ENCODE measurements at places on chromosomes 1 and 21.
A peak's percentile ranks its signal among the peaks of the same experiment; 100 is the strongest.

GRCh38 chr1:170017478-170017877 is 57.0 kb downstream of the KIFAP3 start:
- DNase-seq, result no peak

- peak; percentile 48 for DNase-seq
Observed at GRCh38 chr1:85577419-85578320, 2.9 kb upstream of the CCN1 start.

DNA sequence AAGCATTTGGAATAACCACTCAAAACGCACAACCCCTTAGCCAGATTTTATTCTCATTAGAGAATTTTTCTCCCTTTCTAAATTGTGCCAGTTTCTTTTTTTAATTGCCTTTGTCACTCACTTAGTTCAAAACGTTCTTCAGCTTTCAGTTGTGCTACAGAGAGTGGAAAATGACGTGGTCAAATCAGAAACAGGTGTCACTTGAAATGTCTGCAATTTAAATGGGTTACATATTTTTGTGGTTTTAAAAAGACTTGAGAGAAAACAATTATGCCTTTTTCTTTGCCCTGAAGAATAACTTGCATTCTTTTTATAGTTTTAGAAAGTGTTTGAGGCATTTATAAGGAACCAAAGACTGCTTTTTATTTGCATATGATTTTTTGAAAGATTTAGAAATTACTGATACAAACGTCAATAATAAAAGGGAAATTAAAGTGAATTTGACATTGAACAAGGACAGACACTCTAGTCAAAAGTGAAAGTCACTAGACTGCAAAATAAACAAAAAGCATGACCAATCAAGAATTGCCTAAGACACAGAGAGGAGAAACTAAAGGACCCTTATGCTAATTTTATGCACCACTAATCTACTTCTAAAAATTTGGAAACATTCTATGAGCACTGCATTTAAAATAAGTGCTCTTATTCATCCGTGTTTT is 191.0 kb downstream of the TPR start:
- DNase-seq, result no peak

DNA sequence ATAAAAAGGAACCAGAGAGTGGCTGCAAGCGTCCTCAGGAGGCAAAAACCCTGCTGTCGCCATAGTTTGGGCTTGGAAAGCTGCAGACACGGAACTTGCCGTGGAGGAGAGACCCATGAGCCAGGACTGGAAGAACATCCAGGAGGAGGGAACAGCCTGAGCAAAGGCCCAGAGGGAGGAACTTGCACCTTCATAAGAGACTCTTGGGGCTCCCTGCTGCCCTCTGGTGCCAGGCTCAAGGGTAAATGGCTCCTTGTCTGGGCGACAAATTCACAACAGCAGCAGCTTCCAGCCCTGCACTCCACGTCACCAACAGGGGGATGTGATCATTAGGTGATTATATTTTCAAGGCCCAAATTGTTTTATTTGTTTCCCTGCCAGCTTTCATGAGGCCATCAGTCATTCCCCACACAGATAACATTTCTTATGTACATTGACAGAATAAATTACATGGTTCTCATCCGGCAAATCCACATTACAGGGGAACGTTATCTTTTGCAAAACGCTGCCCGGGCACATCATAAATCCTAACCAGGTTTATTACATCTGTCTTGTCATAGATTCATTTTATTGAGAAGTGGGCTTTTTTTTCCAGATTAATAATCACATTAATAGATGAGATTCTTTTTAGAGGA is 143.0 kb upstream of the GRIK3 start:
- peak; percentile 49 for DNase-seq

GRCh38 chr1:224127925-224128819 is 14.3 kb downstream of the FBXO28 start:
- DNase-seq, result no peak

DNA sequence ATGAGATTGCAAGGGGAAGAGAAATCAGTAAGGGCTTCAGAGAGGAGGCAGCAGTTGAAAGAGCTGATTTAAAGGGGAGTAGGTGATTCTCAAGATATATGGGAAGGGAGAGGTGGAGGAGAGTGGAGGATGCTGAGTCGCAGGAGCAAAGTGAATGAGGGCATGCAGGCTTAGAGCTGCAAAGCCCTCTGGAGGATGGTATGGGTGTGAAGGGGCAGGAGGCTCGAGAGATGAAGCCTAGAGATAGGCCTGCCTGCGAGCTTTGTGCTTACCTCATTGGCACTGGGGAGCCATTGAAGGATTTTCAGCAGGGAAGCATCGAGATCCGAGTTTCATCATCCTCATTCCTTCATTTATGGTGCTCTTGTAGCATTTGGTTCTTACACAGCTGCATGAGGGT is 15.8 kb upstream of the SH2D2A start:
- DNase-seq, result no peak

DNA sequence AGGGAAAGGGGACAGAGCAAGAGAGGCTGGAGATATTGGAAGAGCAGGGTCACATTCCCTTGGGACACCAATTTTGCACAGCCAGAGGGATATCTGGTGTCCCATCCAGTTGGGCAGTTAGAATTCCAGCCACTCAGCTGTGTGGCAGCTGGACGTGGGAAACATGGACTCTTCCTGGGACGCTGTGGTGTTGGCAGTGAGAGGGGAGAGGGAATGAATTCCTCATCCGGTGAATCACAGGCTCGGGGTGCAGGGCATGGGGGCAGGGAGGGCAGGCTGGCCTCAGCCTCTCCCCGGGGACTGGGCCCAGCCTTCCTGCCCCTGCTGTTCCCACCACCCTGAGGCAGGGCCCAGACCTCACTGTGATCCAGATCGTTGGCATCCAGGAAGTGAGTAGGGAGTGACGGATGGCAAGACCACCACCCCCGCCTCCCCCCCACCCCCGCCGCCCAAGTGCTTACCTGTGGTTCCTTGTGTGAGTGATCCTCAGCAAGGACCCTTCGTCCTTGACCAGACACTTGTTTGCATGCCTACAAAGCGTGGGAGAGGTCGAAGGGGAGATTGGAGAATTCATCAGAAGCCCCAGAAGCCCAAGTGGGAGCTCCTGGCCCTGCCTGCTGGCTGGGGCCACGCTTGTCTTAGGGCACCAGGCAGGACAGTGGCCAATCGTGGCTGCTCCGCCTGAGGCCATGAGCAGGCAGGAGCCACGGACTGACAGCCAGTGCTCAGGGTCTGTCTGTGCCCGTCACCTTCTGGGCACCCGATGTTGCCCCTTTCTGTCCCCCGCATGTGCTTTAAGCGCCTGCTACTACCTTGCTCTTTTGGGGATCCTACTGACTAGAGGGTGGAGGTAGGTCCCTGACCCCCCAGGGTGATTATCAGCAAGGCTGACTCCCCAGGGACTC is 8.7 kb downstream of the WNT3A start:
- DNase-seq, result no peak

GRCh38 chr1:47388891-47389238 is 27.2 kb upstream of the FOXE3 start:
- peak; percentile 81 for DNase-seq

GRCh38 chr1:182095946-182096345 is 34.4 kb upstream of the ZNF648 start:
- no peak for DNase-seq

DNA sequence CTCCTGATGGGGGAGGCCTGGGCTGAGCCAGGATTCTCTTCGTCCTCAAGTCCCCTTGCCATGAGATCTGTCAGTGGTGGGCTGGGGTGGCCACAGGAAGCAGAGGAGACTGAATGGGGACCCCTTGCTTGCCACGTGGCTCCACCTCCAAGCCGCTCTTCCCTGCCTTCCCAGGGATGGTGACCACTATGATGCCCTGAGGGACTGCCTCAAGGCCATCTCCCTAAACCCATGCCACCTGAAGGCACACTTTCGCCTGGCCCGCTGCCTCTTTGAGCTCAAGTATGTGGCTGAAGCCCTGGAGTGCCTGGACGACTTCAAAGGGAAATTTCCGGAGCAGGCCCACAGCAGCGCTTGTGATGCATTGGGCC is 20.9 kb upstream of the TMEM222 start:
- no peak for DNase-seq

- DNase-seq, result no peak
Observed at GRCh38 chr1:18145851-18146618, 38.4 kb downstream of the IGSF21 start.

- no peak for DNase-seq
Observed at GRCh38 chr21:44498280-44499210, 41.5 kb downstream of the KRTAP10-1 start.

GRCh38 chr1:220243947-220244346 is 28.3 kb downstream of the RAB3GAP2 start:
- no peak for DNase-seq

DNA sequence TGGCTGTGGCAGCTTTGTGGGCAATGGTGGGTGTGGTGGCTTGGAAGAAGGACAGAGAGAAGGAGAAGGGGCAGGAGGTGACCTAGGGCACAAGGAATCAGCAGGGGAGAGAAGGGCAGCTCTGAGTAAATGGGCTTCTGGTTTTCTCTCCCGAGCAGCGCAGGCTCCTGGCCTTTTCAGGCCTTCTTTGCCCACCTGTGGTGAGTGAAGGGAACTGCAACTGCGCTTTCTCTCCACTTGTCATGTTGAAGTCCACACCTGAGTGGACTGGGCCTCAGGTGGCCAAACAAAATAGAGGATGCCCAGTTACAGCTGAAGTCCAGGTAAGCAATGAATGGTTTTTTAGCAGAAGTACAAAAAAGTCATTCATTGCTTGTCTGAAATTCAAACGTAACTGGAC is 29.4 kb upstream of the KCNA10 start:
- peak; percentile 43 for DNase-seq

DNA sequence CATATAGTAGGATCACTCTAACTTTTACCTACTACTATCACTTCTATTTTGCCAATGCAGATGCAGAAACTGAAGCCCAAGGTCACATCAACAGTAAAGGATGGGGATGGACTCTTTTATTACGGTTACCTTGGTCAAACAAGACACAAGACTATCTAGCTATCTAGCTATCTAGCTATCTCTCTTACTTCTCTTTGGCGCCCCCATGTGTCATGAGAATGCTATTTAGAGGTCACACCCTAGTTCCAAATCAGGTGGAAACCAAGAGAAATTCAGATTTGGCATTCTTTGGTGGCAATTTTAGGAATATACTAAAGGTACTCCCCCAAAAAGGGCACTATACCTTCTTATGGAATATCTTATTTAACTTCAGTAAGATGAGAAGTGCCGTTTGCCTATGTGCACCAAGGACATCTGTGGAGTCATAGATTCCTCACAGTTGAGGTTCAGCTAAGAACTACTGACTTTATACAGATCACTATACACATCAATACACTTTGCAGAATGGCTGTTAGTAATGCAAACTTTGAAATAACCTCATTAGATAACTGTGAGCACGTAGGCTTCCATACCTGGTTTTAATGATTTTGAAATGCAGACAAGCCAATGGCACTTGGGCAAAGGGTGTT is 6.7 kb downstream of the ZNF648 start:
- DNase-seq, result peak; percentile 75

DNA sequence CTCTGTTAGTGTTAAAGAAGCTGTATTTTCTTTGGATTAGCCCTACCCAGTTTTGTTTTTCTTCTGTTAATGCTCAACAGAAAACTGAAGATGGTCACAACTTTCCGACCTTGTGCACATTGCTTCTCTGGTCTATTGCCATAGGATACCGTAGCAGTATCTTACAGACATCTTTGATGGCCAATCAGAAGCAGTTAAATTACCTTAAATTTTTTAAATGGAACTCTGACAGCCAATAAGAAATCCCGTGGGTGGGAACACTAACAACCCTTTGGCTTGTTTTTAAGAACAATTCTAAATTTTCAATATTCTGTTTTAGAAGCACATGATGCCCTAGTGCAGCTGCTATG is 17.2 kb downstream of the NFYC start:
- no peak for DNase-seq

- no peak for DNase-seq
Observed at GRCh38 chr21:27057997-27058396, 91.1 kb upstream of the ADAMTS5 start.

DNA sequence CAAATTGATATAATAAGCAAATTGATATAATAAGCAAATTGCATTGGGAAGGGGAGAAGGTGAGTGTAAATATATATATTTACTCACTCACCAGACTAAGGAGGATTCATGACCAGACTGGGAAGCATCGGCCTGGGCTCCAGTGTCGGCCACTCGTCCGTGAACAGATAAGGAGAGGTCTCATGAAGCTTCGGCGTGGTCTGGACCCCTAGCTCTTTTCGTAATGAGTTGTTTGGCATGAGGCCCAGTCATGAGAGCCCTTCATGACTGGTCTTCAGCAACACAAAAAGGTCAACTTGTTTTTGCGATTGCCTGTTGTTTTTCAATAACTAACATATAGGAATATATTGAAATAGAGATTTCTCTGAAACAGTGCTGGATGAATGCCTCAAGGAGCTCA is 222.9 kb upstream of the KCNK2 start:
- no peak for DNase-seq

- no peak for DNase-seq
Observed at GRCh38 chr1:93822730-93823425, 56.1 kb downstream of the DNTTIP2 start.

- no peak for DNase-seq
Observed at GRCh38 chr21:44804762-44805161, 3.1 kb upstream of the UBE2G2 start.

GRCh38 chr21:38166173-38166535 is 90.6 kb upstream of the KCNJ15 start:
- no peak for DNase-seq

GRCh38 chr1:96234299-96234698 is 487.3 kb upstream of the PTBP2 start:
- peak; percentile 78 for DNase-seq

GRCh38 chr1:2049225-2049717 is 940 bp upstream of the PRKCZ start:
- peak; percentile 69 for DNase-seq

DNA sequence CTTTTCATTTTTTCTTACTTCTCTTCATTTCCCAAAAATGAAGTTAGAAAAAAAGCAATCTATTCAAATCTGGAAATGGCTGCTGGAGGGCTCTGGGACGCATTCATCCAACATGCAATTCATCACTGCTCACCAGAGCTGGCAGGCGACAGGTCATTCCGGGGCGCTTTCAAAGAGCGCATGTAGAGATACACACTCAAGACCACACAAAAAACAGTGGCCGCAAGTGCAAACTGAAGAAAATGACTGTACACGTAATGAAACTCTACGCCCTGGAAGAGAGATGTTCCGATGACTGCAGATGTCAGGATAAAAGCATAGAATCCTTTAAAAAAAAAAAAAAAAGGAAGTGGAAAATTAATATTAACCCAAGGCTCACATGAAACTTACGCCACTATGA is 15.5 kb downstream of the LBR start:
- DNase-seq, result no peak

GRCh38 chr1:78687914-78688313 is 38.3 kb downstream of the IFI44 start:
- DNase-seq, result no peak

GRCh38 chr1:151838222-151839081 is 1.2 kb downstream of the C2CD4D start:
- DNase-seq, result no peak
